Activated CD4-positive, alpha-beta T cell treated with anti-CD3 and anti-CD28 coated beads, Interleukin-2, Interleukin-6, amounts not matched to agents 100 ng/mL and 50 ng/mL, durations not matched to agents 16 hours and 8 hours (primary cell): ENCODE measurements at places on chromosomes 7 and 10.
A peak's percentile ranks its signal among the peaks of the same experiment; 100 is the strongest.

DNA sequence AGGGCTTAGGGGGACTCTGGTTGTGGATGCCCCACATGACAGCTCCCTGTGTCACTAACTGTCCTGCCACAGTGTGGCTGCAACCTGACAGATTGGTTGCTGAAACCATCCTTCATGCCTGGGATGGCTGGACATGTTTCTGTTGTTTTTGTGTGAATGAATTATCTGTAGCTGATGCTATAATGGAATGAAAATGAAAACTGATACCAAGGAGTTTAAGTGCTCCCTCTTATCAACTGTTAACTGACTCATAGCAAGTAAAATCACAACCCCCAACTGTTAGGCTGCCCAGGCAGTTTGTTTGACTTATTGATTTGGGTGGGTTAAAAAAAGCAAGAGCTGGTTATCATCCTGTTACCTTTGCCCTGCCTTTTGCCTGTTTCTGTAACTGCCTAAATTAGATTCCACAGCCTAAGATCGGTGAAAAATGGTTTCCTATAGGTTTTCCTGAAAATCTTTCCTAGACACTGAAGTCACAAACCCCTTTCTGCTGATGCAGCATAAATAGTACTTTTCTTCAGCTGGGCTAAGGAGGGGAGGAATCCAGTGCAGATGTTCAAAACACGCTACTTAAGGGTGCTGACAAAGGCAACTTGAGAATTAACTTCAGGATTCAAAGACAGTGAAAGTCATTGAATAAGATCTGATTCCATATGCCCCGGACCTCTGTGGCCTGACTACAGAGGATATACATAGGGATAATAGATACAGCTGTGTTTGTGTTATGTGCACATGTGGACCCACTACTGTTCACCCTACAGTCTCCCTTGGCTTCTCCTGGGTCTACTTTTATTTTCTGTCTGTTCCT is 5.7 kb downstream of the FRAT2 start:
- DNase-seq = peak; percentile 62

DNA sequence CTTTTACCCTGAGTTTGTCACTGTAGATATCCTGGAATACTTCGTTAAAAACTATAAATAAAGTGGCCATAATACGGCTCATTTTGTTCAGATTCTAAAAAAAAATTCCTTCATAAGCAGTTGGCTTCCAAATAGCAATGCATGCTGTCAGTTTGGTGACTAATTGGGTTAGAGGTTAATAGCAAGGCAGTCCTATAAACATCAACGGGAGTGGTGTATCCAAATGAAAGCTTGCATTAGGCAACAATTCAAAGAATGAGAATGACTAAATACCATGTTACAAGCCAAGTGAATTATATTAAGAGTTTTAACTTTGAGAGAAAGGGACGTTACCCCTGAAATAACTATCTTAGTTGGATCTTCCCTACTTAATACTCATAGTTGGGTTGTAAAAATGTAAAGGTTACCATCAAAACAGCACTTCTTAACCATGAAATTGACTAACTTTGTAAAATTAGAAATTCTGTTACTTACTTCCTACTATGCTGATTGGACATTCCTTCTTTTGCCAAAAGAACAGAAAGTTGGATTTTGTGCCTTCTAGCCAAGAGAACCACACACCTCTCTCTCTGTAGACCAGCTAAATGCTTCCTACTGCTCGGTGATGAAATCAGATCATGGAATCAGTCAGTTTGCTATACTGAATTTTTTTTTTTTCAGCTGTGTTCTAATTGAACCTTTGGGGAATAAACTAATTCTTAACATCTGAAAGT is 98.0 kb downstream of the KAT6B start:
- no peak for DNase-seq

DNA sequence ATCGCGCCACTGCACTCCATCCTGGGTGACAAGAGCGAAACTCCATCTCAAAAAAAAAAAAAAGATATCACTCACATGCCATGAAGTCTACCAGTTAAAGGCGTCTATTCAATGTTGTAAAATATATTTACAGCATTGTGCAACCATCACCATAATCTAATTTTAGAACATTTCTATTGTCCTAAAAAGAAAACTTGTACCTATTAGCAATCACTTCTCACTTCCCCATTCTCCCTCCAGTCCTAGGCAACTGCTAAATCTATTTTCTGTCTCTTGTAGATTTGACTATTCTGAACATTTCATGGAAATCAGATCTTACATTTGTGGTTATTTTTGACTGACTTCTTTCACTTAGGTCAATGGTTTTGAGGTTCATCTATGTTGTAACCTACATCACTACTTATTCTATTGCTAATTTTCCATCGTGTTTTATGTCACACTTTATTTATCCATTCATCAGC is 25.2 kb upstream of the OTUD1 start:
- peak; percentile 20 for DNase-seq

GRCh38 chr7:152568972-152569371 is 107.0 kb downstream of the XRCC2 start:
- DNase-seq = no peak

- DNase-seq = no peak
Observed at GRCh38 chr7:4416396-4417056, 265.6 kb upstream of the FOXK1 start.

DNA sequence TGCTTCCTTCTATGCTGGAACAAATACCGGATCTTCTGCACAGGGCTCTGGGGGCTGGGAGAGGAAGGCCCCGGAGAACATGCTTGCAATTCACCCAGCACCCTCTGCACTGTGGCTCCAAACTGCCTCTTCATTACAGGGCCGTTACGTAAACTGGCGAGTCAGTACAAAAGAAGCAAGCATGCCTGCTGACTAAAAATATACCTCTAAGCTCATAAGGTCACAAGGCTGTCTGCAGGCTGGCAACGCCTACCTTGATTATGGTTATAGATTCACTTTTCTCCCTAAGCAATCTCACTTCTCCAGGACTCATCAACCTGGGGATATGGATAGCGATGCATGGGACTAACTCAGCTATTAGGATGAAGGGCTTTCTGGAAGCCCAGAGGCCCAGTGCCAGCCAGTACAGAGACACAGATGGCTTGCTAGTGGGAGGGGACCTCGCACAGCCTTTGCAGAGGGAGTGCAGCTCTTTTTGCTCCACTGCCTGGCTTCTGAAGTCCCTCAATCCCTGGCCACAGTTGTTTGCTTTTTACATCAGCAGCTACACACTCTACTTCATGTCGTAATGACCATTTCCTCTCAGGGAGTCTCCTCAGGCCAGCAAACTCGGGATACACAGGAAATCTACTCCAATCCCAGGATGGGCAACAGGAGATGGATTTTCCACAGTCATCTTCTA is 96.1 kb downstream of the SH3PXD2A start:
- peak; percentile 82 for DNase-seq

DNA sequence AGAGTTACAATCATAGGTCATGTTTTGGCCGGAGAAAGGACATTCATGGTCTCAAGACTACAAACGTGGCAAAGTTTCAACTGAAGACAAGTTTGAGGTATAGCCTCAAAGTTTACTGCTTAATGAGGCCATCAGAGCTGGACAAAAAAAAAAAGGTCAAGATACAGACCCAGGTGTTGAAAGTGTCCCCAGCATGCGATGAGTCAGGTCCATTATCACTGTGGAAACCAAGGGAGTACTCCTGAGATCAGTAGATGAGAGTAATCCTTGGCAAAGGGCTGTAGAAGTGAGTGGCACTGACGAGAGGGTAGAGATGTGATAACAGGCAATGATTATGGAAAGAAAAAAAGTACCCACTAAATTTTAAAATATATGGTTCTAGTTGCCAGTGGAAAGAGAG is 80.1 kb upstream of the LRRN3 start:
- peak; percentile 64 for DNase-seq

DNA sequence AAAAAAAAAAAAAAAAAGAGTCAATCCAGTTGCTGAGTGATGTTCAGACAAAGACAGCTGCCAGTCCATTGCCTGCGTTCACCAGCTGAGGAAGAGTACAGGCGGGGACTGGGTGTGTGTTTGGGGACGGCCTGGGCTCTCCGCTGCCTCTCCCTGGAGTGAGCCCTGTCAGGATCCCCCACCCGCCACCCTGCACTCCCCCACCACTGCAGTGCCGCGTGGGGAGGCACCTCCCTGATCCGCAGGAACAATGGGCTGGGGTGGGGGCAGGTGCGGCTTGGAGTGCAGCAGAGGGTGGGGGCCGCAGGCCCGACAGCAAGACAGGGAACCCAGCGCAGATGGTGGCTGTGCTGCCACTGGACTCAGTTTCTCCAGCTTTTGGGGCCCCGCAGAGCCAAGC is 1.4 kb downstream of the HSPA12A start:
- DNase-seq = no peak

DNA sequence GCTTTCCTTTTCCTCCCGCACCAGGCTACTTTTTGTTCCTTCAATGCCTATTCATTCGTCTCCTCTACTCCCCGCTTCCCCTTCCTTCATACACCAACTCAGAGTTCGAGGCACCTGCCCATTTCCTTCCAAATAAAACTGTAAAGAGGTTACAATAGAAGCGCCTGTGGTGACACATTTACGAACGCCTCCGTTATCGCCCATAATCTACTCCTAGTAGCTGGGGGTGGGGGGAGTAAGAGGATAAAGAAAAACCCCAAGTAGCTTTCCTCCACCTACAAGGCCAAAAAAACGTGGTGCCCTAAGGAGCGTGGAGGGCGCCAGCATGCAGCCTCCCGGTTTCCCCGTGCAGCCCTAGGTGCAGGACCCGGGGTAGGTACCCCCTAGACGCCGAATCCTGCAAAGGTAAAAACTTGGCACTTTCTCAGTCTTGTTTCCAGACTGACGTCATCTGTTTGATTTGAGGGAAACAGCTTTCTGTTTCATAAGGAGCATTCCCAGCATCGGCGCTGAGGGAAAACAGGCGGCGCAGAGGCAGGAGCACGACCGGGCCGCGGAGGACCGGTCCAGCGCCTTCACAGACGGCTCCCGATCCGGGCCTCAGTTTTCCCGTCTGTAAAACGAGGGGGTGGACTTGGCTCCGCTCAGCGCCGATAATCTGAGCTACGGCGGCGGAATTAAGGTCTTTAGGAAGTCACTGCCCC is 922 bp downstream of the PPA1 start:
- peak; percentile 74 for DNase-seq

- no peak for DNase-seq
Observed at GRCh38 chr7:158237672-158238335, 349.8 kb downstream of the PTPRN2 start.

DNA sequence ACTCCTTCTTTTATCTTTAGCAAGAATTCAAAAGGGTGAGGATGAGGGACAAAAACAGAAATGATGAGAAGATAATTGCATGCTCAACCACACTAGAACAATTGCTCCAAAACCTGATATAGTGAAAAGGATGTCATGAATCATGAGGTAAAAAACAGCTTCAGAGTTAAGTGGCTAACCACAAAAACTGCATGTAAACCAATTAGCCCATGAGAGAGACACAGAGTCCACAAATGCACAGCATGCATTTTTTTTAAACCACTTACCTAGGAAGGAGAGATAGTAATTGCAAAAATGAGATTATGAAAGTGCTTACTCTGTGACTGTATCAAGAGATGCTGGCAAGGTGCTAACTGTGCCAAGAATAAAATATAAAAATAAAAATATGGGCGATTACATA is 132.9 kb downstream of the MBL2 start:
- no peak for DNase-seq

DNA sequence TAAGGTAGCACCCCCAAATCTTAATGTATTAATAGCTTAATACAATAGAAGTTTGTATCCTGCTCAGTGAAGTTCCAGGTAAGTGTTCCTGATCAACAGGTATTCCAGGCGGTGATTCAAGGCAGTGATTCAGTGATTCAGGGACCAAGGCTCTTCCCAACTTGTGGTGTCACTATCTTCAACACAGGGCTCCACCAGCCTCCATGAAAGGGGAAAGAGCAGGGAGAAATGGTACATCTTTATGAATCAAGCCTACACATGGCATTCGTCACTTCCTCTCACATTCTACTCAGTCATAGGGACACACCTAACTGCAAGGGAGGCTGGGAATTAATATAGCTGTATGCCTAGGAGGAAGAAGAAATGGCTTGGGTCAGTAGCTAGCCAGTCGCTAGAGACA is 5.1 kb downstream of the GOLGA7B start:
- no peak for DNase-seq

GRCh38 chr7:30256349-30256858 is 28.0 kb upstream of the ZNRF2 start:
- no peak for DNase-seq

- DNase-seq = no peak
Observed at GRCh38 chr10:34912771-34913170, 97.7 kb upstream of the PARD3 start.

DNA sequence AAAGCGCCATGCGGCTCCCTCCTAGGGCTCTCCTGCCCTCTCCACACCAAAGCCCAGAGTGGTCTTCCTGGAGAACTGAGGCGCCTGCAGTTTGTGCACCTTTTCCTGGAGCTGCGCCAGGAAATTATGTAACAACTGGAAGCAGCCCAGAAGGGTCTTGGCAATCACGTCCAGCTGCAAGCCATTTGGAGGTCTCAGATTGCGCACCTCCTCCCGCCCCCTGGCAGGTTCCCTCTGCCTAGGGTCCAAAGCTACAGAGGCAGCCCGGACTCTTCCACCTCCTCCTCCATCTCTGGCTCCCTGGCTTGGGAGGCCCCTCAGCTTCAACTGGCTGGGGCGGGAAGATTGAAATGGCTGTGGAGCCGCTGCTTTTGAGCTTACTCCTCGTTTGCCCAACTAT is 34.0 kb upstream of the SFTPD start:
- DNase-seq = no peak

GRCh38 chr7:148867596-148868377 is 16.3 kb downstream of the EZH2 start:
- no peak for DNase-seq

DNA sequence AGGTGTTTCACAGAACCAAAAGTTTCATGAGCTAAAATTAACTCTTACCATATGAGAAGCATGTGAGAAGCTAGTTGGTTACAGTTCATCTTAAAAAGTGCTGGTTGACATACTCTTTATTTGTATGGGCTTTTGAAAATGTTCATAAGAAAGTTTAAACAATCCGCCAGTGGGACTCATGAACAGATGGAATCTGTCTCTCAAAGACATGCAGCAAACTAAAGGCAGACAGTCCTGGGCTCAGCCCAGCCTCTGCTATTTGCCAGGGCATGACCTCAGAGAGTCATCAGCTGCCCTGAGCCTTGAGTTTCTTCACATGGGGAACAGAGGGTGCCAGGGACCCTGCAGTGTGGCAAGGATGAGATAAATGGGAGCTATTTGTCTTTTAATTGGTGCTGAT is 3.2 kb downstream of the PYROXD2 start:
- DNase-seq = no peak

DNA sequence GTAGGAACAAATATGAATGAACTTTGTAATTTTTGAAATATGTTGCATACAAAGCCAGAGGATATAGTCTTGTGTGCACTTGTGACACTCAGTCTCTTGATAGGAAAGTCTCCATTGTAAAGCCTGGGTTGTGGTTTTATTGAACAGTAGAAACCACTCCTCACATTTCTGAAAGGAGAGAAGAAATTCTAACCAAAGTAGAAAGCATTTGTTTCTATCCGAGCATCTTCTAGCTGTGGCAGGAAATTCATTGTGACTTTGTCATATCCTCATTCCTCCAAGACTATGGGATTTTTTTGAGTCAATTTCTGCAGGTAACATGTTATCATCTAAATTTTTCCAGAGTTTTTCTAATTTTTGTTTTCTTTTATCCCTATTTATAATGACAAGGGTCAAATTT is 55.5 kb upstream of the NCF1 start:
- DNase-seq = no peak

GRCh38 chr7:84714765-84715164 is 472.1 kb downstream of the SEMA3D start:
- DNase-seq = no peak
